NCI-H2029 treated with DMSO at 0.1 percent for 48 hours (cell line): ENCODE measurements at places on chromosomes 3 and 15.

- DNase-seq = no peak
Measured at GRCh38 chr3:53026382-53027162, 19.3 kb downstream of the SFMBT1 start.

DNA sequence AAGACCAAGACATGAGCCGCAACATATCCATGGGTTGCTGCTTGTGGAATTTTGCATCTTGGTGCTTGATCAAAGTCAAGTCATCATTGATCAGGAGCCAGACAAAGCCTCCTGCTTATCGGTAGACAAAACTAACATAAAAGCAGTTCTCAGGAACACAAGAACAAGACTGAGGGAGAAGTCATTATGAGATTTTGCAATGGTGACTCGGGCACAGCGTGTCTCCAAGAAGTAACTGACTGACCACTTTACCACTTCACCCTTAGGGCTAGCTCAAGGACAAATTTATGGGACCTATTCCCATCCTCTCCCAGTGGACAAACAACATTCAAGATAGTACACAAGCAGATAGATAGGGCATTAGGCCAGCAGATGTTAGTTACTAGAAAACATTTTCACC lies 68.1 kb upstream of the LIMD1 start:
- DNase-seq = no peak

GRCh38 chr15:75849167-75849566 lies 5.9 kb downstream of the UBE2Q2 start:
- DNase-seq = no peak

- DNase-seq = peak; percentile 38
Measured at GRCh38 chr15:100060276-100060926, 281.4 kb downstream of the ADAMTS17 start.

DNA sequence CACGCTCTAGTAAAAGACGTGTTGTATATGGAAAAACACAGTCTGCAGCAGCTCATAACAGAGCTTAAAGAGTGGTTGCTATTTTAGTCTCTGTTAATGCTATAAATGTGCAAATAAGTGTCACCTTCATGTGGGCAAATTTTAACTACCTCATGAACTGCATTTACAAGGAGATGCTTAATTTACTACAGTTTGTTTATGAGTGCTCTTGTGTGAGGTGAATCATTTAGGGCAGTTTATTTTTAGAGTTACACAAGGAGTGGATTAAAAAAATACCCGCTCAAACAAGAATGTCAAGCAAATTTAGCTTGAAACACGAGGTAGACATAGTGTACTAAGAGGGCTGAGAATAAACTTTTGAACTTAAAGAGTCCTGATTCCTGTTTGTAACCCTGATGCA lies 579.0 kb downstream of the MFSD1 start:
- DNase-seq = no peak

- no peak for DNase-seq
Measured at GRCh38 chr15:64141798-64142512, 9.6 kb upstream of the SNX22 start.

DNA sequence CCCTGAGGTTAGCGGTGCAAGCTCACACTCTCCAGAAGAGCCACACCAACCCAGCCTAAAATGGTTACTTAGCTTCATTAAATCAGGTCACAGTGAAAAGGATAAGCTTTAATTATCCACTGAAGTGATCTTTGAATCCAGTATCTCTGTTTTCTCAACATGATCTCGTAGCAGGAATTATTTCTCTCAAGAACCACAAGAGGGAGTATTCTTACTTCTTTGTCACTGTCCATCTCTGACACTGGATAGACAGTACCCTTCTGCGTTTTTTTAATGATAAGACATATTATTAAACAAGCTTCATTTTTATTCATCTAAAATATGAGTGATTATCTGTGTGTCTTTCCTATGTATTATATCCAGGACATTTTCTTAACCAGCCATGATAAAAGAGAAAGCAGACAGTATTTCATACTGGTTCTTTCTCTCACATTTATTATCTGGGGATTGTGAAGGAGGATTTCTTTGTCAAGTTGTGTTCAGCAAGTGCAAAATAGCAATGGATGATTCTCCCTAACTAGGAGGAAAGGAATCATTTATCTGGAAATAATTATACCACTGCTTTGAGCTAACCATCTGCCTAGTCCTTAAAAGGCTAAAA lies 105.4 kb upstream of the CCDC54 start:
- peak; percentile 17 for DNase-seq

DNA sequence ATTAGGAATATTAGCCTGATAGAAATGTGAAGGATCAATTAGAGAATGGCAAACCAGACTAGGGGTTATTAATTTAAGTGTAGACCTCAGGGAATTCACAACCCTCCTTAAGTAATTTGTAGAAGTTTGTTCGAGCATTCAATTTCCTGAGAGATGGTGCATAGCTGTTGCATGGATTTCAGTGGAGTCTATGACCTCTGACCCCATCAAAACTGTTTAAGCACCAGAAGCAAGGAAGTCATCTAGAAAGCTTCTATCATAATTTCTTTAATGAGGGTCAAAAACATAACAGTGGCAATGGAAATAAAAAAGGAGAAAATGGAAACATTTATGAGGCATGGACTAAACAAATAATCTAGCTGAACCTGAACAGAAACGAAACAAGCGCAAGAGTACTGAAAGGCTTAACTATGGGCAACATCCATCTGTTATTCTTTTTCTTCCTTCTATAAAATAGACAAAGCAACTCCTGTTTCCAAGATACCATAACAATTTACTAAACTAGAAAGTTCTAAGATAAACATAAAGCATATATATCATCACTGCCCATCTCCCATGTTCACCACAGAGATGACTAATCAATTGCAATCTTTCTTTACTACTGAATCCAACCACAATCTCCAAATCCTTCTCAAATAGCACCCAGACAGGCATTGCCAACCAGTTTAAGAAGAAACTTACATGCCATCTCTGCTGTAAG lies 151.4 kb downstream of the THRB start:
- DNase-seq = no peak

- peak; percentile 68 for DNase-seq
Measured at GRCh38 chr3:71208211-71209095, 375.1 kb downstream of the FOXP1 start.

- no peak for DNase-seq
Measured at GRCh38 chr3:116032176-116032575, 408.9 kb downstream of the GAP43 start.

DNA sequence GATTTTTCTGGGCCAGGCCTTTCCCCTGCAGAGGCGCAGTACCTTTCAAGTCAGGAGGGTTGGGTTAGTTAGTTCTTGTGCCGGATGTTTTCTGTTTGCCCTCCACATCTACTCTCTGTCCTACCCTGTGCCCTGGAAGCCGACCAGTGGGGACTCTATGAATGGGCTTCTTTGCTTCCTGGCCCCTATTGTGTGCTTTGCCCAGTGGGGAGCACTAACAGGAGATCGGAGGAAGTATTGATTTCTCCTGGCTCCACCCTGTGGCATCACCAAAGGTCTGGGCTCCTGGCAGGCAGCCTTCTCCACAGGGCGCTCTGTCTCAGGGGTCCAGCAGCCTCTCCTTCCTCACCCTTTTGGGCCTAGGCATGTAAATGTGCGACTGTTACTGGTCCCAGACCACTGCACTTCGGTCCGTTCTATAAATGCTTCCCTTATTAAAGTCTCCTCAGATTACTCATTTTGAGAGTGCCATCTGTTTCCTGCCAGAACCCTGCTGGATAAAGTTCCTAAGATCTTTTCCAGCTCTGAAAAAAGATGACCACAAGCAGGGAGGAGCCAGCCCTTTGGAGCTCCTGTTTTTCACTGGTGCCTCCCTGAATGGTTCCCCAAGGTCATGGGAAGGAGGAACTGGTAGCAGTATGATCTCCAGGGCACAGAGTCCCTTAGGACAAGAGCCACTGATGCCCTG lies 44.5 kb downstream of the CTDSPL start:
- no peak for DNase-seq

- no peak for DNase-seq
Measured at GRCh38 chr3:114709102-114709501, 415.3 kb downstream of the TIGIT start.

DNA sequence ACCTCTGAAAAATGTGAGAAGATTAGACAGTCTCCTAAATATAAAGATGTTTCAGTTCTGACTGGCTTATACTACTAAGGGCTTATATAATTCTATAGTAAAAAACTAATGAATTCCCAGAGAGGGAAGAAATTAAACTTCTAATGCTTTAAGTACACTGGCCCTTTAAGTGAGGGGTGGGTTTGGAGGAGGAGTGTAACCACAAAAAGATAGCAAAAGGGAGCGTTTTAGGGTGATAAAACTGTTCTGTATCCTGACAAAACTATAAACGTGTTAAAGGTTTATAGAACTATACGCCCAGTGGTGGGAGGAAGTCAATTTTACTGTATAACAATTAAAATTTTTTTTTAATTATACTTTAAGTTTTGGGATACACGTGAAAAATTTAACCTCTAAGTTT lies 45.8 kb downstream of the CEP152 start:
- DNase-seq = no peak

- no peak for DNase-seq
Measured at GRCh38 chr3:15657016-15657415, 55.5 kb downstream of the BTD start.

DNA sequence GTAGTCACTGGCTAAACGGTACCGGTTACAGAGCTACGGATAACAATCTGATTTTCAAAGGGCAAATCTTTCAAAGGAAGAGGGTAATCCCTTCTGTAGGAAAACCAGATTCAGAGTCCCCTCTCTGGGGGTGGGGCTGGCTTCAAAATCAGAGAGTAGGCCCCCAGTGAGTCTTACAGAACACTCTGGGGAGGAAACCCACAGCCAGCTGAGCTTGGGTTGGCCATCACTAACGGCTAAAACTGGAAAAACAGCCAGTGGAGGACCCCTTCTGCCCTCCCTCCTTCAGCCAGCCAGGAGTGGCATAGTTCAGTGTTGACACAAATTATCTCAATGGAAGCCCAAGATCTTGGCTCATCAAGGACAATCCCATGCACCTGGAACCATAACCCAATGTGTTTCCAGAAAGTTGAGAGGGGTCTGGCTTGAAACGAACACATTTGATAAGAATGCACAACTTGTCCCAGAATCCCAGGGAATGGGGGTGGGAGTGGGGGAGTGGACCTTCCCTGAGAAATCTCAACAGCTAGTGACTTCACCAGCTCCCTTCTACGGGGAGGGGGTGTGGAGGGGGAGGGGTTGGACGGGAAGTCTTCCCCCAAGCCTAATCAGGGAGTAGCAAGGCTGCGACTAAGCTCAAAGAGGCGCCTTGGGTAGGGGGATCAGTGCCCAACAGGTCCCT lies 1.0 kb downstream of the RASL12 start:
- DNase-seq = no peak

DNA sequence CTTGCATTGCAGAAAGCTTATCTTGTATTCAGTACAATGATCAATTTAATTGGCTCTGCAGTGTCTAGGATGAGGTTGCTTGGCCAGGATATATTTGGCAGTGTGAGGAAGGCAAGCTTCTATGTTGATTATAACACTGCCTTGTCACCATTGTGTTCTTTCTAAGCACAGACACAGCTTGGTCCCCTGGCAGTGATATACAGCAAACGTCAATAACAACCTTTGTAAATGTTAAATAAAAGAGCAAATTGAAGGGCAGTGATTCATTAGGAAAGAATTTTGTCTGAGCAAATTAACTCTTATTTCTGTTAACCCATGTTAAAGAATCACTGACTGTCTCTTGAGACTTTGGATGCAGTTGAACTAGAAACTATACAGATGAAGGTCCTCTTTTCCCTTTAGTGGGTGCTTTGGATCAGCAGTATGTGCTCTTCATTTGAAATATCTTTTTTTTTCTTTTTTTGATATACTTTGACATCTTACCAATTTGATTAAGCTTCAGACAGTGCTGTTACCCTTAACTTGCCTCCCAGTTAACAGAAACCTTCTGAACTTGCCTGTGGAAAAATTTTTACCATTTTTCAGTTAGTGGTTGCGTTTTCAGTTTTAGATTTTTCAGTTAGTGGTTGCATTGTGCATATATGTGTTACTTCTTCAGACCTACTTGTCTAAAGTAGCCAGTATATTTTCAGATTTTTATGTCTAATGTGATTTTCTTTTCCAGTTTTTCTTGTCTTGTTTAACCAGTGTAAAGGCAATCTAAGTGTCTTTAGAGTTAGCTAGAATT lies 199.8 kb downstream of the TCF12 start:
- DNase-seq = no peak

- no peak for DNase-seq
Measured at GRCh38 chr15:53009093-53009492, 219.0 kb upstream of the ONECUT1 start.

DNA sequence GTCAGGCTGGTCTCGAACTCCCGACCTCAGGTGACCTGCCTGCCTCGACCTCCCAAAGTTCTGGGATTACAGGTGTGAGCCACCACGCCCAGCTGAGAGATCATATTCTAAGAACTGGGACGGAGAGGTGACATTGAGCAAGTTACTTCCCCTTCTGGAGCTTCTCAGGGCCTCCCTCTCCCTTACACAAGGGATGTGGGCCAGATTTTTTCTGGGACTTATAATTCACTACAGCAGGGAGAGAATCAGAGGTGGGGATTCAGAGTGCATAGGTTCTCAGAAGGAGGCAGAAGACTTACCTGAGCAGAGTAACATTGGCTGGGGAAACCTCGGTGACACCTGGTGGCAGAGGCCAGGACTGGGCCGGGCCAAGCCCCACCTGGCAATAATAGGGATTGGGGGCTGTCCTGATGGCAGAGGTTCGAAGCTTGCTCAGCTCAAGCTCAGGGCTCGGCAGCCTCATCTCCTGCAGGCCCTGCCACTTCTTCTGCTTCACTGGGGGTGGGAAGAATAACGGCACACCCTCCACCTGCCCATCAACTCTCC lies 6.8 kb downstream of the LTK start:
- no peak for DNase-seq

DNA sequence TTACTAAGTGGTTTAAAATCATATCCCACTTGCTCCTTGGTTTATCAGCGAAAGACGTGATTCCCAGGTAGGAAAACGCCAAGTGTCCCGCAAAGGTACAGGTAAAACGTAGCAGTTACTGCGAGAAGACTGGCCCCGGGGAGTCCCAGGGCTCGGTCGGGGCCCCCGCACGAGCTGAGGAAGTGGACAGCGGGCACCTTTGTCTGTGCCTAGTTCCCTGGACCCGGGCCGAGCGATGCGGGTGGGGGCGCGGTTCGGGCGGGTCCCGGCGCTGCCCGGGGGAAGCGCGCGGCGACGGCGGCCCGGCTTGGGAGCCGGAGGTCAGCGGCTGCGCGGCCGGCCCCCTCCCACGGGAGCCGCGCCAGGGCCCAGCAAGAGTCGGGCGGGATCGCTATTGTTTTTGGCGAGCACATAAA lies 864 bp upstream of the NEO1 start:
- DNase-seq = no peak

- no peak for DNase-seq
Measured at GRCh38 chr15:92779874-92780273, 120.2 kb upstream of the CHD2 start.

GRCh38 chr15:65460741-65461347 lies 38.1 kb upstream of the IGDCC4 start:
- DNase-seq = no peak
